ENCODE measurements at places on chromosomes 16 and 17.

- no peak for DNase-seq
Observed at GRCh38 chr16:12796498-12796897, 7.2 kb downstream of the CPPED1 start.

- DNase-seq = peak; percentile 96
Observed at GRCh38 chr16:27235055-27235937, 32.0 kb downstream of the KDM8 start.

DNA sequence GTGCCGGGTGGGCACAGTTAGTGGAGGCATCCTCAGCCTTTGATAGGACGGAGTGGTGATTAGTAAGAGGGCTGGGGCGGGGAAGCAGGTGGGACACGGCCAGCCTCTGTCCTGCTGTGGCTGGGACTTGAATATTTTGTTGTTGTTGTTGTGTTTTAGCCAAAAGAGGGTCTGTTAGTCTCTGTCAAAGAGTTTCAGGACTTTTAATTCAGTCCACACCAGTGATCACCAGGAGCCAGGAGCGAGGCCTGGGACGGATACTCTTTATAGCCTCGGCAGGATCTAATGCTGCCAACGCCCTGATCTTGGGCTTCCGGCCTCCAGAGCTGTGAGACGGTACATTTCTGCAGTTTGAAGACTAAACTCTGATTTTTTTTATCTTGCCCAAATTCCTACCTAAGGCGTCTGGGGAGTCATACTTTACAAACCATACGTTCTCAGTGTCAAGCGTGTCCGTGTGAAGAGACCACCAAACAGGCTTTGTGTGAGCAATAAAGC is 2.9 kb upstream of the RNF213 start:
- DNase-seq = no peak

GRCh38 chr17:66476014-66476413 is 173.6 kb downstream of the PRKCA start:
- no peak for DNase-seq

GRCh38 chr16:55605754-55606336 is 39.4 kb downstream of the CAPNS2 start:
- no peak for DNase-seq
